ENCODE measurements at places on chromosomes 7 and 10.

- no peak for DNase-seq
Observed at GRCh38 chr7:80641548-80641947, 3.1 kb downstream of the CD36 start.

DNA sequence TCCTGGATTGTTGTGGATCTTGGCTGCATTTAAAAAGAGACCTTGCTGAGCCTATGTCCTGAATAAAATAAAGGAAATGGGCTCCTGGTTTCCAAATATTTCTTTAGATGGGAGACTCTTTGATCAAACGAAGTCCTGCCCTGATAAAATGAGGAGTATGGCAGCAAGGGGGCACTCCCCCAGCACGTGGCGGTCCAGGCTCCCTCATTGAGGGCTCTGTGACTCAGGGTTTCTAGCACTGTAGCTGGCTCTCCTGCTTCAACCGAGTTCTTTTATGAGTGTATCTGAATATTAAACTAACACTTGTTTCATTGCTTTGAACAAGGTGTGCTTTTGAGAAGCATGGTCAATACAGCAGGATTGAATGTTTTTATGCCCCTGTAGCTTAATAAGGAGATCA lies 114.2 kb downstream of the AVL9 start:
- no peak for DNase-seq

DNA sequence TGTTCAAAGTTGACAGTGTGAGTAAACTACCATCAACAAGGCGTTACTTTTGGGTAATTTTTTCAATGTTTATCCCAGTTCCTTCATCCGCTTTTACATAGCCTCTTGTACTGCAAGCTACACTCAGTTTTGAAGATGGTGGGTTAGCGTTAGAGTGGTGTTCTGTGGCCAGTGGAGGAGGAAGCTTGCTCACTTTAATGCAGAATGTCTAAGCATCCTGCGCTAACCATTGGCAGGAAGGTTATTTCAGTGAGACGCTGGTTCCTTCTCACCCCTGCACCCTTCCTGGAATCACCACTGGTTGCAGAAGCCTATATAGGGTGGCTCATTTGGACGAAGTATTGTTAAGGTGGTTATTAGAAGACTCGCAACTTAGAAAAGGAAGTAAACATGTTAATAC lies 159.1 kb downstream of the CELF2 start:
- DNase-seq, result no peak

- peak; percentile 72 for DNase-seq
Observed at GRCh38 chr7:73871163-73872011, 10.4 kb downstream of the TMEM270 start.

DNA sequence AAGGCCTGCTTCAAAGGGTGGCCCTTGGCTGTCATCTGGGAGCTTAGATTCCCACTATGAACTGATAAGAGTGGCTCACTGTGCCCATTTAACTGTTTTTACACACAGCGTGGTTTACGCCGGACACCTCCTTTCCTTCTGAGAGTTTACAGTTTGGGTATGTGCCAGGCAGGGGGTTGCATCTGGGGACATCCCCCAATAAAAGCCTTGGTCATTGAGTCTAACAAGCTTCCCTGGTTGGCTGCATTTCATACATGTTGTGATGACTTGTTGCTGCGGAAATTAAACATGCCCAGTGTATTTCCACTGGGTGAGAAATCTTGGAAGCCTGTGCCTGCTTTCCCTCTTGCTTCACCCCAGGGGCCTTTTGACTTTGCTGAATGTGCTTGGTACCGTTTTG lies 264.1 kb upstream of the NPY start:
- DNase-seq, result no peak

GRCh38 chr10:88008866-88009470 lies 145.5 kb downstream of the PTEN start:
- no peak for DNase-seq

GRCh38 chr10:12543589-12543988 lies 194.2 kb downstream of the CAMK1D start:
- no peak for DNase-seq

Data from right cardiac atrium (tissue), 5 donors.